Activated CD4-positive, alpha-beta T cell treated with anti-CD3 and anti-CD28 coated beads, Interleukin-2, amount 50 U/mL, for 1 hour (primary cell): ENCODE measurements at places on chromosomes 7 and 10.

DNA sequence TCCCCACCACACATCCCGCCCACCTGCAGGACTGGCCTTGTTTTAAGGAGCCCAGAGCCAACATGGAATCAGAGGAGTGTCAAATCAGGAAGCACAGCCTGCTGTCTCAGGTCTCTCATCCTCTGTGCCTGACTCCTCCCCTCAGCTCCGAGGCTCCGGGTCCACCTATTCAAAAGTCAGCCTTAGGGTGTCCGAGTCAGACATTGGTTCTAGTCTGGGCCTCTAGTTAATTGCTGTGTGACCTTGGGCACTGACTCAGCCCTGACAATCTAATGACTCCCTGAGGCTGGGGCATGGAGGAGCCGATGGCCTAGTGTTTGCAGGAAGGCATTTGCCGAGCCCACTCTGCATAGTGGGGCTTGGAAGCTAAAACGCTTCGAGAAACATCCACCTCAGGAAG is 223.1 kb upstream of the PPP2R2D start:
- no peak for DNase-seq

- DNase-seq = no peak
Measured at GRCh38 chr10:102630663-102631062, 13.6 kb upstream of the TRIM8 start.

DNA sequence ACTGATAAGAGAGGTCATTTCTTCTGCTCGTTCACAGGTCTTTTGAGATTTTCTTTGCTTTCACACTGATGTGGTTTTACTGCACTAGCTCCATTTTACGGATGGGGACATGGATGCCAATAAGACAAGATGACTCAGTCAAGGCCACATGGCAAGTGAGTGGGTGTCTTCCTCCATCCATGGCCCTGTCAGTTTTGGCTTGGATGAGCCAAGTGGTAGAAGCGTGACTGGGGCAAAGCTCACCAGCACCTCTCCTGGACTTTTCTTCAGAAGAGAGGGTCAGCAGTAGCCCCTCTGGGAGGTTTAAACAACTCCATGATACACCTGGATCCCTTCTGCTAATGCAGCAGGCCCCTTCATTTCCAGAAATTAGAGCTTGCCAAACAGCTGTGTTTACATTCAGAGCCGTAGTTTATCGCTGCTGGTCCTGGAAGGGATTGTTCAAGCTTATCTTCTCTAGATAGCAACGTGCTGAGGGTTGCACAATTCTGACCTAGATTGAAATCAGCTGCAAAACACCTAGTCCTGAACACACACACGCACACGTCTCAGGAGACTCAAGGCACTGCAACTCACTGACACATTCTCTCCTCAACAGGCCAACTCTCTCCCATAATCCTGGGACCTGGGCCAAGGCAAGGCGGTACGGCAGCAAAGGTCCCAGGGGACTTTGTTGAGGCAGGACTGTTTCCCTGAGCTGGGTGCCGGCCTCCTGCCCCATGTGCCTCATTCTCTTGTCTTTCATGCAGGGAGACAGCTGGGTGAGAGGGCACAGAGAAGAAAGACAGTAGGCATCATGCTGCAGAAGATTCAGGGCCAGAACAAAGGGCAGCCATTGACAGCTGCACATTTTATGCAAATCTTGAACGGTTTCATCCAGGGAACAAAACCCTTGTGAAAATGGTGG is 14.2 kb upstream of the PDCD4 start:
- no peak for DNase-seq

- no peak for DNase-seq
Measured at GRCh38 chr7:17206349-17206905, 92.0 kb upstream of the AHR start.

DNA sequence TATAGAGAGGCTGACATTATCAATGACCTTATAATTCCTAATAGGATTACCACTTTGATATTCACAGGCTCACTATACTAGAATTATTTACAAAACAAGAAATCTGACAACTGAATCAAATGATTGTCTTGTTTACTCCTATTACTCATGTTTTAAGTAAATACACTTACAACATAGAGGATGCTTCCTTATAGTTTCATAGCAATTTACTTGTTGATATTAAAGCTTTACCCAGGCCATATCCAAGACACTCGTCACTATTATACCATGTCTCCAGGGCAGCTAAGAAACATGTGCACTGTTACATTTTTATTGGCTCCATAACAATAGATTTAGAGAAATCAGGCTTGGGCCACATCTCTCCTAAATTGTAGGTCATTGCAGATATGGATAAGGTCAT is 276.9 kb downstream of the HGF start:
- DNase-seq = no peak

- DNase-seq = no peak
Measured at GRCh38 chr10:48638158-48638557, 33.3 kb upstream of the ARHGAP22 start.
